ENCODE measurements at places on chromosomes 2 and 18.

DNA sequence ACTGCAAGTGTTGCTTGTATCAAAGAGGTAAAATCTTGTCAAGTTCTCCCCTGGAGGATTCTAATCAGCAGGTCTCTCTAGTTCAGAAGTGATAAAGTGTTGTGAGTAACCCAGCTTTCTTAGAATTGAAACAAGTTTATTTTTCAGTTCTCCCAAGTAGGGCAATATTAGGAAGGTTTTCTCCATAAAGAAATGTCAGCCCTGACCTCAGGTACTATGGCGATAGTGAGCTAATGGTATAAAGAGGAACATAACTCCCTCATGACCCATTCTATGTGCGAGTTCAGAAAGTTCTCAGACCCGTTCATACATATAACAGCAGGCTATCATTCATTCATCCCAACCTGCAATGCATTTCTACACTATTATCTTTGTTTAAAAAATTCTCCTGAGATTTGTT is 421.1 kb upstream of the SETBP1 start:
- no peak for DNase-seq

GRCh38 chr18:26792661-26793060 is 72.8 kb downstream of the AQP4 start:
- DNase-seq, result no peak

- DNase-seq, result no peak
These were observed 1230.7 kb upstream of the ZEB2 start for GRCh38 chr2:145750612-145751011.

DNA sequence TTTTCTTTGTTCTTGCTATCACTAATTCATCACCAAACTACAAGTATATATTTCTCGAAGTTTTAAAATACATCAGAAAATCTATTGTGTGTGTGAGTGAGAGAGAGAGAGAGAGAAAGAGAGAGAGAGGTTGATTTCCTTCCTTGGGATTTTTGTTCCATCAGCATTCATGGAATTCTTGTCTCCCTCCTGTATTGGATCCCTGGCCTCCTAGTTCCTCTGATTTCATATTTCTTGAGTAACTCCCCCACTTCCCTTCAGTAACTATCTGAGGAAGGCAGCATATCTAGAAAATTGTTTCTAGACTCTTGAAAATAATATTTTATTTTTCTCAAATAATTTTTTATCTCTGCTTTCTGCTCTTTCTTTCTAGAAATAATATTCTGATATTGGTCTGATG is 13.3 kb upstream of the ACTR2 start:
- DNase-seq, result no peak

DNA sequence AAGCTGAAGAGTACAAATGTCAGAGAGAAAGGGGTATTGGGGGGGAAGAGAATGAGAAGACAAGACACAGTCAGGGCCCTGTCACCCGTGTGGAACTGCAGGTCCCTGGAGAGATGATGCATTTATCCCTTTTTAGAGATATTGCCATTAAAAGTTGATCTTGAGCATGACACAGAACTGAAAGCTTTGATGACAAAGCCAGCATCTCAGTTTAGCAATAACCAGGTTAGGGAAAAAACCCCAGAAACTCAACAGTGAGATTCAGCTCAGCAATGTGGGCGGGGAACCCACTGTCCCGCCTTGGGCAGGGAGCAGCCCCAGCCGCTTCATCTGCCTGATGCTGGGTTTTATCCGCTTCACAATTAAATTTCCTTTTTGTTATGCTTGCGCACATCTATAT is 181.1 kb downstream of the NEDD4L start:
- DNase-seq, result no peak

DNA sequence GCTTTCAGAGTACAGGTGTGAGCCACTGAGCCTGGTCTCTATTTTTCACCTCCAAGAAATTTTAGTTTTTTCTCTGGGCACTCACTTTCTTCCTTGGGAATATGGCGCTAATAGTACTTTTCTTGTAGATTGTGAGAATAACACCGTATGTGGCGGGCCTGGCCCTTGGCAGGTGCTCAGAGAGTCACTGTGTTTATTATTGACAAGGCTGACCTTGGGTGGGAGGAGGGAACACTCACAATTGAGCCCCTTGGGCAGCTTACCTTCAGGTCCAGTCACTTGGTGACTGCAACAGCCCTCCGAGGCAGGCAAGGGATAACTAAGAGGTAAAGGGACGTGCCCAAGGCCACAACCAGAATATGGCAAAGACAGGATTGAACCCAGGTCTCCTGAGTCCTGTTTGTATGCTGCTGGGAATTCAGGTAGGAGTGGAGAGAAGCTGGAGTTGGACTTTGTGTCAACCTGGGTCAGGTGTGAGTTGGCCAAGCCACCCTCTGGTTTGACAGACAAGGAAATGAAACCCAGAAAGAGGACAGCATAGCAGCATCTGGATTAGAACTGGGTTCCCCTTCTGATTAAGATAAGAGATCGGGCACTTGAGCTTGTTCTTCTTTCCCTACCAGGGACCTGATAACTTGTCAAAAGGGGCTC is 2.8 kb upstream of the STK25 start:
- DNase-seq, result no peak

DNA sequence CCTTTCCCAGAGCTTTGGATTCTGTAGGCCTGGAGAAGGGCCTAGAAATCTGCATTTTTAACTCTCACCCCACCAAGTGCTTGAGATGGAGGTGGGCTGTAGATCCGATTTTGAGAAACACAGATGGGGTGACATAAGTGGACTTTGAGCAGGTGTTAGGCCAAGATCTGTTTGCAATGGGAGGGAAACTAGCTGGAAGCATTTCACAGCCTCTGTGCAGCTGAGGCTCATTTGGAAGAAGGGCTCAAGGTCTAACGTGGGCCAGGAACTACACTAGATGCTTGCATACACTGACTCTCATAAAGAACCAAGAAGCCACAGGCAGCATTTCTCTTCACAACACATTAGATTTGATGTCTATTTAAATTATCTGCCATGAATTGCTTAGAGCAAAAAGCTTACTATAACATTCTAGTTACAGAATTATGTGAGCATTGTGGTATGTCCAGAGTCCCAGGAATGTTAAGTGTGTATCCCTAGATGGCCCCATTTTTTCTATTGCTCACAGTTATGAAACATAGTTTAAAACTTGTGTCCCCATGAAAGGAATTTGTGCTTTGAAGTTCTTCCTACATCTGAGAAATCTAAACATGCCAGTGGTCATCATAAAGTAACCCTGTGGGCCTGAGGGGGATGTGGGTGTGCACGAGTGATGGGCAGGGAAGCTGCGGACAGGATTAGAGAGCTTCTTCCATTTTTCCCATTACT is 77.2 kb downstream of the CD28 start:
- DNase-seq, result no peak

DNA sequence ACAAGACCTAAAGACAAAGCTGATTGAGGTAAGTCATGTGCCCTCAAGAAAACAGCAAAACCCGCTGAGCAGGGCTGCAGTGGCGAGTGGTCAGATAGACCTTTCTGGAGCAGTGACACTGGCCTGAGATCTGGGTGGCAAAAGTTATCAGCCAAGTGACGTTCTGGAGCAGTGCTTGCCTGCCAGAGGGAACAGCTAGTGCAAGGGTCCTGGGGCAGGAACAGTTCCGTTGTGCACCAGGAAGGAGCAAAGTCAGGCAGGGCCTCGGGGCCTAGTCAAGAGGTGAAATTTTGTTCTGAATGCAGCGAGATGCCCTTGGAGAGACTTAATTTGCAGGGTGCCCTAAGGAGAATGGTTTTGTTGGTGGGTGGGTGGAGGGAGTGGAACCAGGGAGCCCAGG is 67.0 kb downstream of the SH3BP4 start:
- DNase-seq, result no peak
